ENCODE measurements at places on chromosomes 3 and 15. TPM values are rescaled to one million over a fixed set of nuclear protein-coding genes. Genes with fewer than 3 reads are reported as not detected.

DNA sequence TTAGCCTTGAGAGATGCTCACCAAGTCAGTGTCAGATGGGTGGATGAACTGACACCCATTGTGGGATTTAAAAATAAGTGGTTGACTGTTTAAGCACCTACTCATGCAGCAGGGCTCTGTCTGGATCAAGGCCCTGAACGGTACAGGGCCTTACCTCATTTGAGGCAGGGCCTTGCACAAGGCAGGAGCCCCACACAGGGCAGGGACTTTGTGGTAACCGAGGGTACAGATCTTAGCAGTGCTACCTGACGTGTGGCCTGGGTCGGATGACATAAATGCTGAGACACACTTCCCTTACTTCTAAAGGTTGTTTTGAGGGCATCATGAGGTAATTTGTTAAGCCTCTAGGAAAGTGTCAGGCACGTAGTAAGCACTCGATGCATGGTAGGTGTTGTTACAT is 59.5 kb upstream of the PLXNA1 start:
- DNase-seq, result no peak

- DNase-seq, result no peak
Measured at GRCh38 chr15:85789496-85789875, 5.2 kb downstream of the KLHL25 start.

- DNase-seq, result no peak
Measured at GRCh38 chr3:3260870-3261269, 81.4 kb upstream of the CRBN start.

DNA sequence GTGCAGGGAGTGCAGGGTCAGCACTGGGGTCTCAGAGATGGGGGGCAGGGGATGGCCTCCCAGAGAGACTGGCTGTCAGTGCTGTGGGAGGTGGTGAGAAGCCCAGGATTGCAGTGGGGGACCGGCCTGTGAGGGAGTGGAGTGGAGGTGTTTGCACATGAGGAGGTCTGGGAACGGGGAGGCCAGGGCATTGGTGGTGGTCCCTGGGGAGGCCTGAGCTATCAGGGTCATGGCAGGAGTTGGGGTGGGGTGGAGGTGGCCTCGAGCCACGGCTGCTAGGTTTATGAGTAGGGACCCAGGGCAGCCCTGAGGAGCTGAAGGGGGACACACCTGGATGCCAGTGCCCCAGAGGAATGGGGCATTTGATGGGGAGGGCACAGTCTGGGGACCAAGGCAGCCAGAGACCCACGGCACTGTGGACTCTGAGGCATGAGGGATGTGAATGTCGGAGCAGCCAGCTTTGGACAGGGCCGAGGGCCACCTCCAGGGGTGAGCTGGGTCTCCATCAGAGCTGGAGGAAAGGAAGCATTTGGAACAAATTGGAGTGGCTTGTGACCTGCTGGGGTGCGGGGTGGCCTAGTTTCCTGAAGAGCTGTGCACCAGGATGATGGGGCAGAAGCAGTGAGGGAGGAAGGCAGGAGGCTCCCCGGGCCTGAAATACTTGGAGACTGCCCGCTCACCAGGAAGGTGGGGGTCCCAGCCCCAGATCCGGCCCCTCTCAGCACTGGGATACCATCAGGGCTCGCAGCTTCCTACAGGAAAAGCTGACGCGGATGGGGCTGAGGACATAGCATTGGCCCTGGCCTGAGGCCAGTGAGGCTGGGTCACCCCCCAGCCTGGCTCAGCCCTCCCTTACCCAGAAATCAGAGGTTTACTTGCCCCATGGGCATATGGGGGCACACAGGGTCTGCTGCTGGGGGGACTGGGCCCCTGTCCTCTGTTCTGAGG is 9.5 kb upstream of the CSPG4 start:
- no peak for DNase-seq

DNA sequence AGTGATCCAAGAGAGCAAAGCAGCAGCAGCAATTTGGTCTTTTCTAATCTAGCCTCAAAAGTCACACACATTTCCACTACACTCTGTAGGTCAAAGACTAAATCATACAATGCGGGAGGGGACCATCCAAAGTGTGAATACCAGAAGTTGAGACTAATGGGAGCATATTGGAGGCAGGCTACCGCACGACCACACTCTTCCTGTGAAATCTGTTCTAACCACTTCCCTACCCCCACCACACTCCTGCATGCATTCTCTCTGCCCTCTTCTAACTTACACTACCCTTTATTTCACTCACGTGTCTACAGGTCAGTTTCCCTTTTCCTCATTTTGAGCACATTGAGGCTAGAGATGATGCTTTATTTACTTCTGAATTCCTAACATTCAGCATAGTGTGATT is 23.7 kb upstream of the PRTG start:
- DNase-seq, result no peak

Gene ESYT3
- total RNA-seq, result 0.63 TPM

Gene NEO1
- 13.6 TPM for total RNA-seq

Gene DLEC1
- total RNA-seq, result not detected

Gene OR5H15
- total RNA-seq, result not detected
